Stimulated activated CD4-positive, alpha-beta T cell treated with anti-CD3 and anti-CD28 coated beads, Interleukin-12 subunit alpha, Interleukin-12 subunit beta, amount 100 ng/mL, for 4 hours (primary cell): ENCODE measurements at places on chromosomes 5 and 9.

GRCh38 chr9:94178927-94179326, 80.2 kb upstream of the ZNF169 start:
- no peak for DNase-seq

GRCh38 chr5:107092695-107093094, 578.0 kb downstream of the EFNA5 start:
- DNase-seq: no peak

DNA sequence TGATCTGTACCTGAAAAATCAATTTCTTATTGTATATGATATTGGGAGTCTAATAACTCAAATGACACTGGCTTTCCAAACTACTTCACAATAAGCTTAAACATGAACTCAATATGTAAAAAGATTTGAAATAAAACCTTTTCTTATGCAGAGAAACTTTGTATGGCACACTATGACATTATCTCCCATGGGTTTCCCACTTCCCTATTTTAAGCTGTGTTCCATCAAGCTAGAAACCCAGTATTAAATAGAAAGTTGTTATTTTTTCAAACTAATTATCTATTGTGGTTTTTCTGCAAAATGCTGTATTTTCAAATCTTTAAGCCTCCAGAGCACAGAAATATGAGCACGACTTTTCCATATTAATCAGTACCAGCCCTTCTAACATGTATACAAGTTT, 174.7 kb downstream of the NFIB start:
- no peak for DNase-seq

DNA sequence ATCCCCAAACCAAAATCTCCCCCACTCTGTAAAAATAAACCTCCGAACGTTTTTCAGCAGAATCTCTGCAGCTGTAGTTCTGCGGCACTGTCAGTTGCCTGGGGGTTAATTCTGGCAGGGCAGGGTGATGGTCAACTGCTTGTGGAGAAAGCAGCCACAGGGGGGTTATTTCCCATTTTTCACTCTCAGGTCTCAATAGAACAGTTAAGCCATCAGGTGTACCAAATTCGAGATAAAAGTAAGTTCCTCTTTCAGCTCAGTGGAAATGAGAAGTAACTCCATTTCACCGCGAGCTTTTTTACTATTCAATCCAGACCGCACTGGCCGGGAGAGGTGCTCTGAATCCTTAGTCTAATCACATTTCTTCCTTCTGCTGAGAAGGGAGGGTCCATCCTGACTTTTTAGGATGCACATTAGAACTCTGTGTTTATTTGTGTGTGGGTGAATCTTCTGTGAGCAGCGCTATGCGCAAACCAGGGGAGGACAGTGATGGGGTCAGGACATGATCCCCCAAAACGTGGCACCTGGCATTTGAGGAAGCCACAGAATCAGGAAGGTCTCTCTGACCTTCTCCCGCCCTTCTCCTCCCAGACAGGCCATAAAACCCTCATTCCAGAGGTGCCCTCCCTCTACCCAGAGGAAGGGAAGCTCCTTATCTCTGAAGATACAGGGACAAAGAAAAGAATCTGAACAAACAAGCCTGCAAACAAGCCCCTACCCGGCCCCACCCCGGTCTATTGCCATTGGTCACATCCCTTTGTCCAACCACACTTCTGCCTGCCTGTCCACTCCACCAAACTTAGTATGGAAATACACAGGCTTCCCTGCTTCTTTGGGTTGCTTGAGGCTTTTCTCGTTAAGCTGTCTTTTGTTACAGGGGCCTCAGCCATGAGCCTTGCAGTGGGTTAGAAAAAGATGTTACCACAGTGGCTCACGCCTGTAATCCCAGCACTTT, 229.0 kb downstream of the ROR2 start:
- no peak for DNase-seq

DNA sequence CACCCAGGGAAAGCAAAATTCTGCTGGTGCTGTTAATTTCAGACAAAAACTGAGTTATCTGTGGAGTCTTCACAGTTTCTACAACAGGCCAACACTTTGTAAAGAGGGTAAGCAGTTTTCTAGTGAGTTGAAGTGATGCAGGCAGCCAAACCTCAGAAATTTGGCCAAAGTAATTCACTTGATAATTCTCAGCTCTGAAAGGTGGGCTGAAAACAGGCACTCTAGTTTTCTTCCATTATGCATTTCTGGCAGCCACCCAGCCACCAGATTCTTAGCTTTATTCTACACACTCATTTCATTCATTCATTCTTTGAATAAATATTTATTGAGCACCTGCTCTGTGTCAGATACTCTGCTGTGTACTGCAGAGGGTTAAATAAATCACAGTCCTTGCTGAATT, 184.2 kb downstream of the RAB3C start:
- DNase-seq: no peak

DNA sequence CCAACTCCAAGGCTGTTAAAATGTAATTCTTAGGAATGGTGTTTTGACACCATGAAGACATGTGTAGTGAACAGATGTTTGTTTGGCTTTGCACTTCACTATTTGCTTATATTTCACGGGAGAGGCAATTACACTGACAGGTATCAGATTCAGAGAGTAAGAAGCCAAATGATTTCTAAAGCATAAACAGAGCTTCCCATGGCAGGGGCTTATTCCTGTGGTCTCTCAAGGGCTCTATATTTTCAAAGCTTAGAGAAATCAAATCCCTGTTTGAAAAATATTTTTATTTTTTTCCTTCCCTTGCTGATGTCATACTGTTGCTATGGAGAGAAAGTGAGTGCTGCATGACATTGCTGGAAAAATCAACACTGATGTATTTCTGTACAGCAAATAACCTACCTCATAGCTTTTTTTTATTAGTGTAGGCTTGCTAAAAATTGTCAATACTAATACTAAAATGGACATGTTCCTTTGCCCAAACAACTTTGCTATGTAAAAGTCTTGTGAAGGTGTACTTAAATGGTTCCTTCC, 161.4 kb downstream of the GIN1 start:
- no peak for DNase-seq

DNA sequence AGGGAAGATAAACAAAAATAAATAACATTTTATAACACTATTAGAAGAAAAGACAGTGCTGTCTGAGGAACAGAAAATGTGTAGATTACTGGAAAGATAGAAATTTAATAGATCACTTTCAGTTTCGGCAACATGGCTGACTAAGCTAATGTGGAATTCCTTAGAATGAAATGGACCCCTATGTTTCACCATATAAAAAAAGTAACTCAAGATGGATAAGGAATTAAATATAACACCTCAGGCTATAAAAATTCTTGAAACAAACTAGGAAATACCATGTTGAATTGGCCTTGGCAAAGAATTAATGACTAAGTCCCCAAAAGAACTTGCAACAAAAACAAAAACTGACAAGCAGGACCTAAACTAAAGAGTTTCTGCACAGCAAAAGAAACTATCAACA, 558.3 kb downstream of the CHSY3 start:
- no peak for DNase-seq

DNA sequence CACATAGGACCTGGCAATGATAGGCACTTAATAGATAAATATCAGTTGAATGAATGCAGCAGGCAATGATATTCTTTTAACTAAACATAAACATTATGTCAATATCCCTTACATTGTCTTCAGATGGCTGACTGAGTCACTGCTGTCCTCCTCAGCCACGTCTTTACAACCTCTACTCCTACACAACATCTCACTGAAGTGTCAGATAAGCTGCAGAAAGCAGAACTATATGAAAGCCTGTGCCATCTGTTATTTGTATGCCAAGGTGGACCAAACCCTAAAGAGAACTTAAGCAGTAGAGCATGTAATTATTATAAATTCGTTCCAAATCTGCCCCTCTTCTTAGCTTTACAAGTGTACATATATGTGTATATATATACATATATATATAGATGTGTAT, 271.2 kb downstream of the RASEF start:
- DNase-seq: no peak

DNA sequence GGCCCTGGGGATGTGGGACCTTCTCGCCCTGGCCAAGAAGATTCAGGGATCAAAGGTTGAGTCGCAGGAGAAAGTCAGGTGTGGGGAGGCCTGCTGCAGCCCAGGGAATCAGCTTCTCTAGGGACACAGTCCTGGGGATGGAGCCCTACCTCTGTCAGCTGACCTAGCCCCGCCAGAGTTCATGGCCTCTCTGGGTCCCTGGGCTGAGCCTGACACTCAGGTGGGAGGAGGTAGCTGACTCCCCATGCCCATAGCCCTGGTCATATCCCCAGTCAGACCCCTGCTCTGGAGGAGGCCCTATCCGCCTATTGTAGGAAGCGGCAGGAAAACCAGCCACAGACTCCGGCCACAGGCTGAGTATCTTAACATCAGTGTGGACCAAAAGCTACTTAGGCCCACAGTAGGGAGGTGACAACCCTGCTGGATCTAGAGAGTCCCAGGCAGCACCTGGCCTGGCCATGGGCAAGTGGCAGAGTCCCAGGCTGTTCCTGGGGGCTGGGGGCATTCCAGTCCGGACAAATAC, 15.0 kb upstream of the MRNIP start:
- DNase-seq: no peak
